AG04449 (cell line): ENCODE measurements at places on chromosomes 4 and X.

DNA sequence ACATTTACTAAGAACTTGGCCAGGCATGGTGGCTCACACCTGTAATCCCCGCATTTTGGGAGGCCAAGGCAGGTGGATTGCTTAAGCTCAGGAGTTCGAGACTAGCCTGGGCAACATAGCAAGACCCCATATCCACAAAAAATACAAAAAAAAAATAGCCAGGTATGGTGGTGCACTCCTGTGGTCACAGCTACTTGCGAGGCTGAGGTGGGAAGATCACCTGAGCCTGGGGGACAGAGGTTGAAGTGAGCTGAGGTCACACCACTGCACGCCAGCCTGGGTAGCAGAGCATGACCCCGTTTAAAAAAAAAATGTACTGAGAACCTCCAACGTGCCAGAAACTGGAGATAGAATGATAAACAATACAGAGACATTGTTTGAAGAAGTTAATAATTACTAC is 8.0 kb downstream of the OPRPN start:
- no peak for DNase-seq

- no peak for DNase-seq
These were observed 48.9 kb upstream of the GATB start for GRCh38 chr4:151809716-151810115.

- no peak for DNase-seq
These were observed 17.0 kb downstream of the PDGFC start for GRCh38 chr4:156954587-156954986.

DNA sequence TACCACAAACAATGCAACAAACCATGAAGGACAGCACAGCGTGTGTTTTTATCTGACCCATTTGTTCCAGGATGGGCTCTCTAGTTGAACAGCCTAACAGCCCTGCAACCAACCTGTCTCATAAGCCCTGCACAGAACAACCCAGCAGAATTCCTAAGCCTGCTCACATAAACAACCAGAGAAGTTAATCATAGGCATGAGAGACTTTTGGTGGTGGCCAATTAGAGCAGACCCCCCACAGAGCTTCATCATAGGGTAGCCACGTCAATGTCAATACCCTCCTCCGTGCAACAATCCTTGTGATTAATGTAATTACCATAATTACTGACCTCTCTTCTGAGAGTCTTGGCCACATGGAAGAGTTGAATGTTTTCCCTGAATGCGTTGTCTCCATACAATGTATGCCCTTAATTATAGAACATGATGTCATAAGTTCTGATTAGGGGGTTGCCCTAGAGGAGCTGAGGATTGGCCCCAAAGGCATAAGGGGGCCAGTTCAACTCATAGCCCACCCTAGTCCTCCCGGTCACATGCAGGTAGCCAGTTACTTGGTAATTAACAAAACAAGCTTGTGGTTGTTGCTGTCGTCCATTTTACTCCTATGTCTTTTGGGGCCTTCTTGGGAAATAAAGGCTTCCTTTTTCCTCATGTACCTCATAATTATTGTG is 92.7 kb downstream of the SYNPO2 start:
- peak; percentile 64 for DNase-seq

GRCh38 chr4:147689067-147689466 is 5.1 kb upstream of the PRMT9 start:
- DNase-seq = no peak

GRCh38 chrX:46849933-46850332 is 13.1 kb downstream of the RP2 start:
- DNase-seq = no peak

DNA sequence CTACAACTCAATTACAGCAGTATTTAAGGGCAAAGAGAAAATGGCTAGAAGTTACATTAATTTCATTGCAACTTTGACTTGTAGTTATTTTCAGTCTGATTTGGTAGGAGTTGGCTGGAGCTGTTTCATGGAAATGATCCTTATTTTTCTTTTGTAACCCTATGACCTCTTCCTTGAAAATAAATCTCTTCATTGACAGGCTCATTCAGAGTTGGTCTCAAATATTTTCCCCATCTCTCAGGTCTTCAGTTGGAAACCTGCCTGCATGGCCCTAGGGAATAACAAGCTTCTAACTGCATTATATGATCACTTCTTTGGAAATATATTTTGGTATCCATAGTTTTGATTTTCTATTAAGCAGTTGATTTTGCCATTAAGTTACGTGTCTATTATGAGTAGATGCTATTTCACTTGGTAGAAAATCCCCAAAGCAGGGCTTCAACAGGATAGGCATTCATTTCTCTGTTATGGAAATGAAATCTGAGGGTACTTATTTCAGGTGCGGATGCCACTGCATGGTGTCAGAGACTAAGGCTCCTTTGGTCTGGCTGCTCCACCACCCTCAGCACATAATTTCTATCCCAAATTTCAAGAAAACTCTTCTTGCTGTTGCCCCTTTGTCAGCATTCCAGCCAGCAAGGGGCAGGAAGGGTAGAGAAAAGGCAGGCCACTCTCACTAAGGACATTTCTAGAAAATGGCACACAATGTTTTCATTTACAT is 502.5 kb downstream of the SPRY1 start:
- no peak for DNase-seq

DNA sequence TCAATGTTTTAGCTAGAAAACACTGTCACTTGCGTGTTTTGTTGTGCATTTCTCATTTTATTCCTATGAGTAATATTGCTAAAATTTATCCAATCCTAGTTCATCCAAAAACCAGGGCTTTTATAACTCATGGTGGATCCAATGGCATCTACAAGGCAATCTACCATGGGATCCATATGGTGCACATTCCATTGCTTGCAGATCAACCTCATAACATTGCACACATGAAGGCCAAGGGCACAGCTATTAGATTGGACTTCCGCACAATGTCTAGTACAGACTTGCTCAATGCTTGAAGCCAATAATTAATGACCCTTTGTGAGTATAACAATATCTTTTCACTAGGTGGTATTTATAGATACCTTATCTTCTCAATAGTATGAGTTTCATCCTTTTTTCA is 57.2 kb upstream of the UGT2B7 start:
- no peak for DNase-seq

DNA sequence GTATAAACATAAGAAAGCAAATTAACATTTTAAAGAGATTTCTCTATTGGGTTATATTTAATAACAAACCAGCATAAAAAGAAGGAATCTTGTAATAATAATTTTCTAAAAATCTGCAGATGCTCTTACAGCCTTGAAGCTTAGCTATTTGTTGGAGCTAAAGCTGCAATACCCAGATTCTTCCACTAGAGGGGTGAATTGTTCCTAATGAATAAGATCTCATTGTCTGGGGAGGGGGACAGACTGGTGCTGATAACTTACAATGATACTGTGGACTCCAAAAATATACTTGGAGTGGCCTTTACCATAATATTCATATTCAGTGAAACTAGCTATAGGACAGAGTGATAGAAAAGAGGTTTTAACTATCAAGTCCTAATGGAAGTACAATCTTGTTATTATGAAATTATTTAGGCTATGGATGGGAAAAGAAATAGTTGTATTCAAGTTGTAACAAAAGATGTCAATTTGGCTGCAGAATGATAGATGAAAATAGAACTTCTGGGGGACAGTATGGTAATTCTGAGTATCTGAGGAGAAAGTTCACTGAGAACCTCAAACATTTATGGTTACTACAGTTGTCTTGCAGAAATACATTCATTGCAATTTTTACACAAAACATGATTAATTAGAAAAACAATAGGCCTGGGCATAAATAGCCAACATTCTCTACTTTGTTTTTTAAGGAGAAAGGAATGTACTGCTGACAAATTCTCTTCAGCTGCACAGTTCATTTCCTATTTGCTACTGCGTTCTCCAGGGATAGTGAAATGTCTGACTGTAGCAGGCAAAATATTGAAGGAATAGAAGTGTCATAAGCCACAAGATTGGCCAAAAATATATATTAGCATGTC is 443.3 kb downstream of the GBA3 start:
- no peak for DNase-seq

- DNase-seq = no peak
These were observed 190.5 kb upstream of the GALNTL6 start for GRCh38 chr4:171622729-171623128.

DNA sequence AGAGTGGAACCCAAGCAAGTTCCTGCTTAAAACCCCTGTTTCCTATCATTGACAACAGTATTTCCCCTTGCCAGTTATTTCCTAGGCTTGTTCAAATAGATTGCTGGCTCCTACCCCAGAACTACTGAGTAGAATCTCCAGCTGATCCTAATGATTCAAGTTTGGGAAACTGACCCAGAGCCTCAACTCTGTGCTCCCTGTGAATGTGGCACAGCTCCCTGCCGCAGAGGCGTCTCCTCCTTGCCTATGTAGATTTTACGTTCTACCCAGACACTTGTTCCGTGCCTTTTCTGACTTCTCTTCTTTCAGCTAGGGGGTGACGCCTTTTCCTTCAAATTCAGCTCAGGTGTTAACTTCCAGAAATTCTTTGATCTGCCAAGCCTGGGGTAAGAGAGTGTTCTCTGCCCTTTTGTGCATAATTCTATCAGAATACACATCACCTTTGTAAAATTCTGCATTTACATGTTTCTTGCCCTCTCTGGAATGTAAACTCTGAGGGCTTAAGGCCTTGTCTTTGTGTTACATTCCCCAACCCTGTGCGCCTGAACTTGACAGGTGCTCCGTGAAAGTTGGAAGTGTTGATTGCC is 4.4 kb downstream of the LSM6 start:
- no peak for DNase-seq

DNA sequence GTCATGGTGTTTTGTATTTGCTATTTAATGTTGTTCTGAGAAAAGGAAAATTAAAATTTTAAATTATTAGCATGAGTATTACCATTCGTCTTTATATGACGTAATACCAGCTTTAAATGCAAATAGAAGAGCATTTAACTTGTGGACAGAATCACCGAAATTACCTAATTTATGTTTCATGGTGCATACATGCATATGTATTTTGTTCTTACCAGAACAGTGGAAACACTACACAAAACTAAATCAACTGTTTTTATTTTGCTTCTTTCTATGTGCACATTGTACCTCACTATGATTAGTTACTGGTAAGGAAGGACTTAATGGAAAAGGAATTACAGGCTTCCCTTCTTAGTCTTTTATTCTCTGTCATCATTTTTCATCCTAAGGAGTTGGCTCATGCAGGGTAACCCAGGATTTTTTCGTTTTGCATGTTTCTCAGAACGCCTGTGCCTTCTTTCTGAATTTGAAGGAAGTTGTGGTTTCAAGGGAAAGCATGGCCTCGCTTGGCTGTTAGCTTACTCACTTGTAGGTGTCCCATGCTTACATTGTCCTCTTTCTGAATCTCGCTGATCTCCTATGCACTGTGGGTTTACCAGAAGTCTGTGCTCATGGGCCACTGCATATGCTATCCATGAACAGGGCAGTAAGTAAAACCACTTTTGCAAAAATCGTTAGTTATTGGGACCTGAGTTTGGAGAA is 300.0 kb upstream of the PUDP start:
- no peak for DNase-seq

DNA sequence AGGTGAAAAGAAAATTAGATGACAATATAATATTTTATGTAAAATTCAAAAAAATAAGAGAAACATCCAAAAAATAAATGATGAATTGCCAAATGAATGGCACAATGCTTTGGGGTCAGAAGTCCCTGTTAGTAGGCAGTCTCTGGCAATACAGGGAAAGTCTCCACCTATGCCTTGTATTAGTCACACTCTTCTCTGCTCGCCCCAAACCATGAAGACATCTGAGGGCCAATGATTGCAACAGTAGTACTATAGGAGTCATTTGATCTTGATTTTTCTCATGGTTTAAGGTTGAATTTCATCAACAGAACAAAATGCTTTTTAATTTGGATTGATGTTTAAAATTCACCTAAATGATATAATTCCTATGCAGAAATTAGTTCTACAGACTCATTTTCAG is 3.9 kb upstream of the PRSS12 start:
- no peak for DNase-seq

DNA sequence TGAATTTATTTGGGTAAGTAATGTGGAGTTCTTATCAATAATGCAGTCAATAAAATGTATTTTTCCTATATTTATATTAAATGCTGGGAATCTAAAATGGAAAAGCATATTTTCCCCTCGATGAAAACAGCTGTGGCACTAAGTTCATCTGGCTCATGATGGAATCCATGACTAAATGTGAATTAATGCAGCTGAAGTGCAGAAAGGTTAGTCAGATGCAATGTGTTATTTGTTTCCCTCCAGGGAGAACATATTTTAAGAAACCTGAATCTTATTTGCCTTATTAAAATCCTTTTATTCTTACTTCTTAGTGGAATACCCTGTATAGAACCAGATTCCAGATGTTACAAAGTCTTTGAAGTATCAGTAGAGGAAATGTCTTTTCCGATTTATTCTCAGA is 247.9 kb downstream of the ARHGAP24 start:
- DNase-seq = no peak

DNA sequence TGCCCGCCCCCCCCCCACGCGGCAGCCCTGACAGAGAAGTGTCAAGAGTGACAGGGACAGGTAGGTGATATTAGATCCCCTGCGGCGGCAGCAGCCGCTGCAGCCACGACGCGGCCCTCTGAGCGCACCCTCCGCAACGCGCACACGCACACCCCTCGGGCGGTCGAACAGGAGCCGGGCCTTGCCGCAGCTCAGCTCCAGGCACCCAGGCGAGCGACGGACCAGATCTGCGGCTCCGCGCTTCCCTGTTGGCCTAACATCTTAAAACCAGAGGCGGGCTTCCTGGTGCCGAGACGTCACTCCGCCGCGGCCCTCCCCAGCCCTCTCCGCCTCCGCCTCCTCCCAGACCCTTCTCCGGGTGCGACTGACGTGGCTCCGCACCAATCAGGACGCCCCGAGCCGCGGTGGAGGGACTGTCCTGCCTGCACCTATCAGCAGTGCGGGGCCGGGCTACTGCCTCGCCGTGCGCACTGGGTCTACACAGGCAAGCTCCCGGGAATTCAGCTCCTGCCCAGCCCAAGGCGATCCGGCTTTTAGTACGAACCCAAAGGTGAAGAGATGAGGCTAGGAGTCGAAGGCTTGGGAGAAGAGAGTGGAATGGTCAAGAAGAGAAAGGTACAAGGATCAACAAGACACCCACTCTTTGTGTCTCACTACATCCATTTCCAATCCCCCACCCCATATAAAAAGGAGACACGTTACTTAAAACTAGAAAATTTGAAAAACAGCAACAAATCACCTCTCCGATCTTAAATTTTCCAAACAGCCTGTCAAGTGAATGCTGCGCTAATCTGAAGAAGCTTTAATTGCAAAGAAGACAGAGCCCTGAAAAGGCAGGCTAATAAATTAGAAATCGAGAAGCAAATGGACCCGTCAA is at the start of gene PITX2:
PITX2 (minus strand) TSS at position 237 of the 877 bp plus-strand sequence. CDS start 617 bp downstream, outside the sequence.
- DNase-seq = peak; percentile 87

DNA sequence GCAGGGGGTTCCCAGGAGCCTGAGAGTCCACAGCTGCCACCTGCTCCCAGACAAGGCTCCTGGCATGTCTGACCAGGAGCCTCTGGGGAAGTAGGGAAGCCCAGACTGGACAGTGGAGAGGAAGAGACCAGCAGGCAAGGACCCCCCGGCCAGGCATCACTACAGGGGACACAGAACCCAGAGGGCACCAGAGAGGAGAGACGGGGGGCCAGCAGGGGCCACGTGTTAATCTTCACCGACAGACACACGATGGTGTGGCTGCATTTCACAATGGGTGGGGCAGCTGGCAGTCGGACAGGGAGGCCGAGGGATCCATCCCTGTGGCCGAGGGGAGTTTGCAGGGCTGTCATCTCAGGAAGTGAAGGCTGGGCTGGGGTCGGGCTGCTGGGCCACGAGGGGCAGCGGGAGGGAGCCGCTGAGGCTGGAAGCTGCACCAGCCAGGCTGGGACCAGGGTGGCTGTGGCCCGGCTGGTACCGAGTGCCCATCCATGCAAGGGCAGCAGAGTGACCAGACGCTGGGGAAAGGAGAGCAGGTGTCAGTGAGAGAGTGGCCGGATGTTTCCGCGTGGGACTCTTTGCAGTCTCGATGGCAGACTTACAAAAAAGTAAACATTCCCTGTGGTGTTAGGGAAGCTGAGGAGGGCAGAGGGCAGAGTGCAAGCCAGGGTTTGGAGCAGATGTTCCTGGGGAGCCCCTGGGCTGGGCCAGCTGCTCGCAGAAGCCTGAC is 4.7 kb downstream of the PDE6B start:
- DNase-seq = no peak
